ENCODE measurements at places on chromosomes 16 and 17.
A peak's percentile ranks its signal among the peaks of the same experiment; 100 is the strongest.

DNA sequence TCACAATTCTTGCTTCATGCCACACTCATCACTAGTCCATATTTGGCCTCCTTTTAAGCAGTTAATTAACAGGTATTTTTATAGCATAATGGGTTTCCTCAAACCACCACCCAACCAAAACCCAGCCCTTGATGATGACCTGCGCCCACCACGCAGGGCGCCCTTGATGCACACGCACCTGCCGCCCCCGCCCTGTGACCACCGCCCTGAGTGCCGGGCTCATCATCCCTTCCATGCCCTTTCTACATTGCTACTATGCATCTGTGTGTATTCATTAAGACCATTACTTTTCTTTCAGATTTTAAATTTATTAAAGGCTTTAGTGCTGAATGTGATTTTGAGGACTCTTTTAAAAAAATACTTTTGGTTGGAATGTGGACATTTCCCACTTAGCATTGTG is 204.8 kb upstream of the CHMP6 start:
- DNase-seq, result no peak

DNA sequence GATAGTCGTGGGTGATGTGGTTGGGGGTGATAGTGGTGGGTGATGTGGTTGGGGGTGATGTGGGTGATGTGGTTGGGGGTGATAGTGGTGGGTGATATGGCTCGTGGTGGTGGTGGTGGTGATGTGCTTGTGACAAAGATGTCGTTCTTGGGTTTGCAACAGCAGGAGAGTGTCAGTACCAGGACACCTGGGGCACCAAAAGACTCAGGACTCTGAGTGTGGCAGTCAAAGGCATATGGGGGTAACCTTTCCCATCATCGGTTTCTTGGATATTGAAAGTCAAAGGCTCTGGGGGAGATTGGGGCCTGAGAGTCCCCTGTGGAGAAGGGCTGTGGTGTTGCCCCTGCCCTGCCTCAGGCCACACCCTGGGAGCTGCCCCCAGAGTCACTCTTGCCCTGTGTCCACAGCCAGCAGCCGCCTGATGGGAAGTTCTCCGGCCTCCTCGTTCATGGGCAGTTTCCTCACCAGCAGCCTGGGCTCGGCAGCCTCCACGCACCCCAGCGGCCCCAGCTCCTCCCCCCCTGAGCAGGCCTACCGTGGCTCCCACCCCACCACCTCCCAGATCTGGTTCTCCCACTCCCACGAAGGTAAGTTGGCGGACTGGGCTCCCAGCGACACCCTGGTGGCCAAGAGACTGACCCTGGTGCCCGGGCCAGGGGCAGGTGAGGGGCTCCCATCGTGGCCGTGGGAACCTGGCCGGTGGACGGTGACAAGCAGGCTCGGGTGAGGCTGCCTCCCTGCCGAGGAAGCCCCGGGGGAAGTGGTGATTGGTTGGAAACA is 31.3 kb downstream of the BAHCC1 start:
- DNase-seq, result no peak

DNA sequence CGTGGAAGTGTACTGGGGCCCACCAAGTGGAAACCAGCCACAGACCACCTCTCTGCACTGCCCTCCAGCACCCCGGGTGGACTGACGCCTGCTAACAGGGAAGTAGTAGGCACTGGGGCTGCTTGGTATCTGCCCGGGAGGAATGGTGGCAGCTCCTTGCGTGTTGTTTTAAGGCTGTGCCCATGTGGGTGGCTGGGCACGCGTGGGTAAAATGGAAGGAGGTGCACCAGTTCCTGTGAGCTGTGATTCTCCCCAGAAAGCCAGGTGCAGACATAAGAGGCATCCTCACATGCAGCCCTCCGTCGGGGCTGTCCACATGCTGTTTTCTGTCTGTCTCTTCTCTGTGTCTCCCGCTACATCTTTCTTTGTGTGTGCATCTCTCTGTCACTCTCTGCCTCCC is 122.3 kb downstream of the ENGASE start:
- no peak for DNase-seq

DNA sequence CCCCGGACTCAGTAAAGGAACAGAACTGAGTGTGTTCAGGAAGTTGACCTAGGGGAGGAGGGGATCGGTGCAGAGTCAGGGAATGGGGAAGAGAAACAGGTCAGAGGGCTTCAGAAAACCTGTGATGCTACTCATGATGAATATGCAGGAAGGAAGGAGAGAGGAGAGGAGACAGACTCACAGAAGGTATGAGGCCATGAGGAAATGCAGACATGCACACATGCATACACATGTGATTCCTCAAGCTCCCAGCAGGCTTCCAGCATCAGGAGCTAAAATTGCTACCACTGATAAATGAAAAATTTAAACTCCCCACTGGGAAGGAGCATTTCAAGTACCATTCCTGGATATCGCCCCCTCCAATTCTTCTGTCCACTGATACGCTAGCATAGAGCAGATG is 262.6 kb downstream of the SLC39A11 start:
- no peak for DNase-seq

DNA sequence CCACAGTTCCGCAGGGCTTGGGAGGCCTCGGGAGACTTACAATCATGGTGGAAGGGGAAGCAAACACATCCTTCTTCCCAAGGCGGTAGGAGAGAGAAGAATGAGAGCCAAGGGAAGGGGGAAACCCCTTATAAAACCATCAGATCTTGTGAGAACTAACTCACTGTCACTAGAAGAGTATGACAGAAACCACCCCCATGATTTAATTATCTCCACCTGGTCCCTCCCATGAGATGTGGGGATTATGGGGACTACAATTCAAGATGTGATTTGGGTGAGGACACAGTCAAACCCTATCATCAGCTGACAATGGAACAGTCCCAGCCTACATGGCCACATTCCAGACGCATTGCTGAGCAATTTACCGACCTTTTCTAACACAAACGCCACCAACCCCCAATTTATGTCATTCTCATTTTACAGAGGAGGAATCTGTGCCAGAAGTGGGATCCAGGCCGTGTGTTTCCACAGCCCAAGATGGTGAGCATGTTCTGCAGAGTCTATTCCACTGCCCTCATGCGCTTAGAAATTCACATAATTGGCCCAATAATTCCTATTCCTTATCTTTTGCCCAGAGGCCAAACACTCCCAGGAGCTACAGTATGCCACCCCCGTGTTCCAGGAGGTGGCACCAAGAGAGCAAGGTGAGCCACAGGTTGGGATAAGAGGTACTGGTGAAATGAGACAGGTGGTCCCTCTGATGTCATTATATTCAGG is 17.3 kb downstream of the MILR1 start:
- DNase-seq, result no peak

DNA sequence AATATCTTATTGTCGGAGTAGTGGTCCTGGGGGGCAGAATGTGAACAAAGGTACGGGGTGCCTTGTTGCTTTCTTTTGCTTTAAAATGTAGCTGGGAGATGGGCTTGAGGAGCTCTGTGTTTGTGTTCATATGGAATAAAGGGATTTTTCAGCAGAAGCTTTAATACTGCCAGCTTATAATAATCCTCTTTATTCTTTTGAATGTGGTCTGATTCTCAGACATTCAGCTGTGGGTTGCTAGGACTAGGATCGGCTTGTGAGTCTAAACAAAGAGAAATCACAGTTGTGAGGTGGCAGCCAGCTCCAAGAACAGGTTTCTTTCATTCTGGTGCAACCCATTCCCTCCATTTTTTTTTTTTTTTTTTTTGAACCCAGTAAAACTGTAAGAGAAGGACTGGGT is 7.2 kb downstream of the MRPL58 start:
- no peak for DNase-seq

DNA sequence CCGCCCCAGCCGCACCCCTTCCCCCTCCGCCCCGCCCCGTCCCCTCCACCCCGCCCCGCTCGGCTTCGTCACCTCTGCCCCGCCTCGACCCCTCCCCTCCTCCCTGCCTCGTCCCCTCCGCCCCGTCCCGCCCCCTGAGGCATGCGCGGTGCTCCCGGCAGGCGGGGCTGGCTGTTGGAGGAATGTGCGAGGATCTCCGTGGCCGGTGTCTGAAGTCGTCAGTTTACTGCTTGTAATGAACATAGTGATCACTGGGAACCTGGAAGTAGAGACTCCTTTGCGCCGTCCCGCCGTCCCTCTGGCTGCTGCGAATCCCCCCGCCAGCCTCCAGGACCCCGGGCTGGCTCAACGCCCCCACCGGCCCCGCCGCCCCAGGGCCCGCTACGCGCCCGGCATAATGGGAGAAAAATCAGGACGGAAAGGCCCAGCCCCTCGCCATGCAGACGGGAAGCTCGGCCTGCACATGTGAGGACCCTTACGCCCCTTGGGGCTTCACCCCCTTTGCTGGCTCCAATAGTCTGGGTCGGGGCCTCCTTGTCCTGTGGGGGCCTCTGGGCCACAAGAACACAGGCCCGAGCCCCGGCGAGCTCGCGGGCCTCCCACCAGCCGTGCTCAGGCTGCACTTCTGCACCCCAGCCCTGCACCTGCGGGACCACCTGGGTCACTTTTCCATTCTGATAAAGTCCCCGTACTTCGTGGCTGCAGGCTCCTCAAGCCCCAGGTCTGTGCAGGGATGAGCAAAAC is 743.1 kb downstream of the KCNJ18 start:
- no peak for DNase-seq

DNA sequence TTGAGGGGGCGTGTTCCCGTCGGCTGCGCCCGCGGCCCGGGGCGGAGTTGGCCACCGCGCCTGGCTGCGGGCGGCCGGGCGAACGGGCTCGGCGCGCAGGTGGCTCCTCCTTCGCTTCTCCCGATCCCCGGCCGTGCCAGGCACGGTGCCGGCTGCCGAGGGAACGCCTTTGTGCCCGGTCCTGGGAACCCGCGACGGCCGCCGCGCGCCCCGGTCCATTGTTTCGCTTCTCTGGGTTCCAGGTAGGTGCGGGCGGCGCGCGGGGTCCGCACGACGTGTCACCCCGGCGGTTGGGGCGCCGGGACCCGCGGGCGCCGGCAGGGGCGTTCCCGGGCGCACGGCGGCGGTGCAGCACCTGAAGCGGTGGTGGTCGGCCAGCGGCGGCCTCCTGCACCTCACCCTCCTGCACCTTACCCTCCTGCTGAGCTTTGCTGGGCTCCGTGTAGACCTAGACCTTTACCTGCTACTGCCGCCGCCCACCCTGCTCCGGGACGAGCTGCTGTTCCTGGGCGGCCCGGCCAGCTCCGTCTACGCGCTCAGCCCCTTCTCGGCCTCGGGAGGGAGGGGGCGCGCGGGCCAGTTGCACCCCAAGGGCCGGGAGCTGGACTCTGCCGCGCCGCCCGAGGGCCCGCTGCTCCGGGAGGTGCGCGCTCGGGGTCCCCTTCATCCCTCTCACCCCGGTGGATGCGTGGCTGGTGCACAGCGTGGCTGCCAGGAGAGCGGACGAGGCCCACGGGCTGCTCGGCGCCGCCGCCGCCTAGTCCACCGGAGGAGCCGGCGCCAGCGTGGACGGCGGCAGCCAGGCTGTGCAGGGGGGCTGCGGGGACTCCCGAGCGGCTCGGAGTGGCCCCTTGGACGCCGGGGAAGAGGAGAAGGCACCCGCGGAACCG is 99.9 kb downstream of the EFCAB13 start:
- DNase-seq, result peak; percentile 41

GRCh38 chr17:1153795-1154546 is 25.8 kb downstream of the ABR start:
- no peak for DNase-seq

DNA sequence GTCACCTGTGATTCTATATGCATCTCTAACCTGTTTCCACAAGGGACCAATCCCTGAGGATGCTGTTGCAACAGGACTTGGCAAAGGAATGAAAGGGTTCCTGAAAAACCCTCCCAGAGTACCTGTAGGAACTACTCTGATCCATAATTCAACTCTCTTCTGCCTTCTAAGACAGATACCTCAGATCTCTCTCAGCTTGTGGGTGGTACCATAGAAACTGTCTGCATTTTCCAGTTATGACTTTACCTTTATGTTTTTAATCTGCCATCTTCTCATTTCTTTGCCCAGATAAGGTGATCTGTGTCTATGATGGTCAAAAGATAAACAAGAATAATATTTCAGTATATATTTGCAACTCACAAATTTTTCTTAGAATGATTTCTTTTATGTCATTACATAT is 65.1 kb downstream of the TMC6 start:
- DNase-seq, result no peak

- DNase-seq, result no peak
Measured at GRCh38 chr17:6245301-6246177, 175.4 kb downstream of the WSCD1 start.

- no peak for DNase-seq
Measured at GRCh38 chr16:10530685-10531084, 49.7 kb downstream of the EMP2 start.

DNA sequence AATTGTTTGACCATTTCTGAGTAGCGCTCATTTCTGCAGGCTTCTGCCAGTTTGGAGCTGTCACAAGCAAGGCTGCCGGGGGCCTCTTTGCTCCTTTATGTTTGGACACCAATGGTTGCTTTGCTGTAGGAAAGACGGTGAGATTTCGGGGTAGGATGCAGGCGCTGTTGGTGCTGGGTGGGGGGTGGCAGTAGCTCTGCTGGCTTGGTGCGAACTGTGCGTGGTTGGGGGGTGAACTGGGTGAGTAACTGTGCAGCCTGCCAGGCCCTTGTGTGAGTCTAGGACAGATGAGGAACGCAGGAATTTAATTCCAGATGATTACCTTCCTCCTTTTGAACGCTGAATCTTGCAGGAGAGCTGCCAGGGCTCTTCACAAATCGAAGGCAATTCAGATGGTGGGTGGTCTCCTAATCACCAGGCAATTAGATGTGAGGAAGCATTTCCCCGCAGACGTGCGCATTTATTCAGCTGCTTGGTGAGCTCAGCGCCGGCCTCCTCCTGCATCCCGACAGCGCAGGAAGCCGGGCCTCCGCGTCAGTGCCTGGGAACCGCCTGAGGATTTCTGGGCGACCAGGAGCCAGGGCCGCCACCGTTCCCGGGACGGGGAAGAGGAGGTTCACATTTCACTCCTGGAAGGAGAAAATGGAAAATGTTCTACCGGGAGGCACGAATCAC is 154.4 kb downstream of the FOXL1 start:
- DNase-seq, result no peak

DNA sequence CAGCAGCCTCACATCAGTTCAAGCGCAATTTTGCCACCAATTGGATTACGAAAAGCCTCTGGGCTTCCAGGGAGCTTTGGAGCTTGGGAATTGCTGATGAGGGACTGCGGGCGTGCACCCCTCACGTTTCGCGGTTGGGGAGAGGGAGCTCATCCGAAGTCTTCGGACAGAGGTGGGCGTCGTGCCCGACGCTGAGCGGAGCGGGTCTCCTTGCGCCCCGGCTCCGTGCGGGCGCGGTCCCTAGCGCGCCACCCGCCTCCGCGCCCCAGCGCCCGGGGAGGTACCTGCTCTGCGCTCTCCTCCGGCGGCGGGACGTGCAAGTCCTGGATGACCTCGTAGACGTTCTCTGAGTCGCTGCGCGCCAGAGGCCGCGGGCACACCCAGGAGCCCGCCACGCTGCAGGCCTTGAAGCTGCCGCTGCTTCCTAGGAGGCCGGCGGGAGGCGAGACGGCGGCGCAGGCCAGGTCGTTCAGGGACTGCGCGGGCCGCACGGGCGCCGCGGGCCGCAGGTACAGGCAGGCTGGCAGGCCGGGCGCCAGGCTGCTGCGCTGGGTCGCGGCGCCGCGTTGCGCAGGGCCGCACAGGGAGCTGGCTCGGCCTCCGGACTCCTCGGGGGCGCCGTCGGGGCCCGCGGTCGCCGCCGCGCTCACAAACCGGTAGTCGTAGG is 3.2 kb downstream of the ARHGAP27 start:
- no peak for DNase-seq

GRCh38 chr17:61253937-61254574 is 145.6 kb upstream of the TBX2 start:
- no peak for DNase-seq
